ENCODE measurements at places on chromosomes 12 and 14.

DNA sequence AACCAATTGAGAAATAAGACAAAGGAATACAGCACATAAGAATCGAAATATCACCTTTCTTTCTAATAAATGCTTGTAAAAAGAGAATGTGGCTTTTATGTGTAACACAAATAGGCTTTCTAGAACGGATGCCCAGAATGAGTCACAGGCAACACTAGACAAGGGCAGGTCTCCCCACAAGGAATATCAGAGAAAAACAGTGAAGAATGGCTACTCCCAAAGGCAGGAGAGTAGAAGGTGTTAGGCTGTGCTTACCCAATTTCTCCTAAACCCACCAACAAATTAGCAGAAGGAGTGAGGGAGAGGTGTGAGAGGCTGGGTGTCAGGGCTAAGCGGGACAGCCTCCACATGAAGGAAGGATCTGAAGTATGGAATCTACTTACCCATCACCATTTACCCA, 55.2 kb downstream of the GALNT4 start:
- no peak for DNase-seq

GRCh38 chr12:110932046-110932445, 11.7 kb upstream of the MYL2 start:
- no peak for DNase-seq

GRCh38 chr14:69543341-69544115, 31.1 kb downstream of the CCDC177 start:
- DNase-seq = no peak

- DNase-seq = no peak
These were observed 26.5 kb upstream of the CORO1C start for GRCh38 chr12:108757856-108758255.

GRCh38 chr12:68461645-68462044, 129.5 kb upstream of the MDM1 start:
- no peak for DNase-seq

- no peak for DNase-seq
These were observed 6.5 kb upstream of the ITPR2 start for GRCh38 chr12:26839512-26839911.

GRCh38 chr14:104095426-104096310, 10.2 kb downstream of the ASPG start:
- DNase-seq = no peak

GRCh38 chr12:108833757-108834472, 23.5 kb downstream of the SSH1 start:
- DNase-seq = no peak

DNA sequence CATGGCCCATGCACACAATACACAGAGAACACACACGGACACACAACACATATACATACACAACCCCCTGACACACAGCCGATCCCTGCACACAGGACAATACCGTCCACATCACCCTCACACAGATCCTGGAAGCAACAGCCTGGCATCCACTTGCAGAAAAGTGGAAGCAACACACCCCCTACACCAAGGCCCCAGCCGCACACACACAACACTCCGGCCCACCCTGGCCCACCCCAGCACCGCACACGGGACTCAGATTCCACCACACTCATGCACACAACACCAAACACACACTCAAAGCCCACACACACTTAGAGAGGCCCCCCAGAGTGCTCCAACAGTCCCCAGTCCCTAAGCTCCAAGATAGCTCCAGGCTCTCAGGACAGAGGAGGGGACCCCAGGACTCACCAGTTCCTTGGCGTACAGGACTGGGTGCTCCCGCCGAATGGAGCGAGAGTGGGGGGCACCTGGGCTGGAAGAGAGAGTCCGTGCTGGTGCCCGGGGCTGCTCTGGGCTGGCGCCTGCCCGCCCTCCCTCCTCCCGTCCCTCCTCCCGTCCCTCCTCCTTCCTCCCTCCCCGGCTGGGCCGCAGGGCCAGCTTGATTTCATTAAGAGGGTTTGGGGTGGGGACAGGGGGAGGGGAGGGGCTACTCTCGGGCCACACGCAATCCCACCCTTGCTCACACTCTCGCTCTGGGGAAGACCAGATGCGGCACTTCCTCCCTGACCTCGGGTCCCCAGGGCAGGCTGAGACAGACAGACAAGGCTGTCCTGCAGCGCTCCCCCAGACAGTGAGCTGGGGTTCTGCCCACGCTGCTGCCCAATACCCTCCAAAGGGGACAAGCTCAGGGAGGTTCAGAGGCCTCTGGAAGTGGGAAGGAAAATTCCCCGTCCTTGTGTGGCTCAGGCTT, at the start of gene TMEM119:
TSS of gene TMEM119 (minus strand) at position 526 of the 913 bp plus-strand sequence. CDS start 5,701 bp downstream, outside the sequence.
- no peak for DNase-seq

DNA sequence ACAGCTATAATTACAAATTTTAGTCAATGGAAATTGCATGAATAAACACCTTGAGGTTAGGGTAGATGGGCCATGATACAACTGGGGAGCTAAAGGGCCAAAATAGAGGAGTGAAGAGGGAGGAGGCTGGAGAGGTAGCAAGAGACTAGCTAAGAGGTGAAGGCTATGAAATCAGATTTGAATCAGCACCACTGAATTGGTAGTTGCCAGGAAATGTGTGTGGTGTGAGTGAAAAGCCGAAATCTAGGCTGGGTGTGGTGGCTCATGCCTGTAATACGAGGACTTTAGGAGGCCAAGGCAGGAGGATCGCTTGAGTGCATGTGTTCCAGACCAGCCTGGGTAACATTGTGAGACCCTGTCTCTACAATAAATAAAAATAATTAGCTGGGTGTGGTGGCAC, 22.7 kb downstream of the YY1 start:
- no peak for DNase-seq

All from liver (tissue), 10 donors.